ENCODE measurements at places on chromosomes 7 and 10. TPM values are rescaled to one million over a fixed set of nuclear protein-coding genes. Genes with fewer than 3 reads are reported as not detected.

Gene TMEM176B
- total RNA-seq, result not detected

Gene PNPLA8
- total RNA-seq, result 25.7 TPM

Gene JAKMIP3
- total RNA-seq, result not detected

Gene SPDYE5
- not detected for total RNA-seq

Gene PAOX
- total RNA-seq, result 6.4 TPM

Gene CREB3L2
- total RNA-seq, result 29.6 TPM

All from epithelial cell of umbilical artery (primary cell).